Transverse colon (tissue), 4 donors: ENCODE measurements at places on chromosomes 1 and 21. TPM values are rescaled to one million over a fixed set of nuclear protein-coding genes. Genes with fewer than 3 reads are reported as not detected.

The RNU1-2 gene
- under 0.01 TPM for total RNA-seq

The C1orf167 gene
- not detected for total RNA-seq

The TAL1 gene
- total RNA-seq, result 0.82 TPM

The IL22RA1 gene
- total RNA-seq, result 29.2 TPM

The TTLL7 gene
- total RNA-seq, result 9.5 TPM

The NBPF6 gene
- not detected for total RNA-seq

The CELA3B gene
- not detected for total RNA-seq

The DNAI4 gene
- total RNA-seq, result 9.4 TPM

The FGR gene
- 2.2 TPM for total RNA-seq
